ENCODE measurements at places on chromosomes 16 and 17. TPM values are rescaled to one million over a fixed set of nuclear protein-coding genes. Genes with fewer than 3 reads are reported as not detected.

- no peak for DNase-seq
Measured at GRCh38 chr16:62089715-62090114, 53.5 kb upstream of the CDH8 start.

DNA sequence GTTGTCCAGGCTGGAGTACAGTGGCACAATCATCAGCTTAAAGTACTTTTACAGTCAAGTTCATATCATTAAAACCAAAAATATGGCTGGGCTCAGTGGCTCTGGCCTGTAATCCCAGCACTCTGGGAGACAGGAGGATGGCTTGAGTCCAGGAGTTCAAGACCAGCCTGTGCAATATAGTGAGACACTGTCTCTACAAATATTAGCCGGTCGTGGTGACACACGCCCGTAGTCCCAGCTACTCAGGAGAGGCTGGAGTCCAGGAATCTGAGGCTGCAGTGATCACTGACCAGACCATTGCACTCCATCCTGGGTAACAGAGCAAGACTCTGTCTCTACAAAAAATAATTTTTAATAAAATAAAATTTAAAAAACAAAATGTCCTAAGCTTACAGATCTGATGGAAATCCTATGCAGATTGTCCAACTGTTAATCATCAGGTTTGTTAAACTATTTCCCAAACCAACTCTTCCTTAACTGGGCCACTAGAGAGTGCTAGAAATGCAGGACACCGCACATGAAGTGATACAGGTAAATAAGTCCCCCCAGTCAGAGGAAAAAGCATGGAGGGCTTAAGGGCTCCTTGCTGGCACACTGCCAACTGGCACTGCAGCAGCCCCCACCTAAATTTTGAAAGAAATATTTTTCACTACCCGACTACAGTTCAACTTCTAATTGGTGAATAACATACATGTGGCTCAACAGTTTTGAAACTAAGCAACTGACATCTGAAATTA, 2.8 kb downstream of the USP22 start:
- no peak for DNase-seq

DNA sequence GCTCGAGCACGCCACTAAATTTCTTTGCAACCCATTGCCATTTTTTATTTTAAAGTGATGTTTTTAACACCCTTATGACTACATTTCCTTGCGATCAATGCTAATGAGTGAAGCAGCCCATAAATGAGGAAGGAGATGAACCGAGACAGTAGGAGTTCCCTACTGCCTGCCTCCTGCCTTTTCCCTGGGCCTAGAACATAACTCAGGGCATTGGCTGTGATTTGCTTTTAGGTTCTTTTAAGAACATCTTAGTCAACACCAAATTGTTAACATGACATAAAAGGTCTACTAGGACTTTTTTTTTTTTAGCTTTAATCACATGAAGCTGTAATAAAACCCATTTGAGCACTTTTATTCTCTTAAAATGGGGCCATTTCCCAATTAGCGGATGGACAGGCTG, 81.3 kb downstream of the MAP2K6 start:
- no peak for DNase-seq

DNA sequence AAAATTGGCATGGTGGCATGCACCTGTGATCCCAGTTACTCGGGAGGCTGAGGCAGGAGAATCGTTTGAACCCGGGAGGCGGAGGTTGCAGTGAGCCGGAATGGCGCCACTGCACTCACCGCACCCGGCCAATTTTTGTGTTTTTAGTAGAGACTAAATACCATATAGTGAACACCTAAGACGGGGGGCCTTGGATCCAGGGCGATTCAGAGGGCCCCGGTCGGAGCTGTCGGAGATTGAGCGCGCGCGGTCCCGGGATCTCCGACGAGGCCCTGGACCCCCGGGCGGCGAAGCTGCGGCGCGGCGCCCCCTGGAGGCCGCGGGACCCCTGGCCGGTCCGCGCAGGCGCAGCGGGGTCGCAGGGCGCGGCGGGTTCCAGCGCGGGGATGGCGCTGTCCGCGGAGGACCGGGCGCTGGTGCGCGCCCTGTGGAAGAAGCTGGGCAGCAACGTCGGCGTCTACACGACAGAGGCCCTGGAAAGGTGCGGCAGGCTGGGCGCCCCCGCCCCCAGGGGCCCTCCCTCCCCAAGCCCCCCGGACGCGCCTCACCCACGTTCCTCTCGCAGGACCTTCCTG, at the start of gene HBQ1:
Gene HBQ1, plus strand, starts transcription at position 359 of the 575 bp plus-strand sequence. Its CDS starts 28 bp downstream, at position 387.
- DNase-seq = no peak

DNA sequence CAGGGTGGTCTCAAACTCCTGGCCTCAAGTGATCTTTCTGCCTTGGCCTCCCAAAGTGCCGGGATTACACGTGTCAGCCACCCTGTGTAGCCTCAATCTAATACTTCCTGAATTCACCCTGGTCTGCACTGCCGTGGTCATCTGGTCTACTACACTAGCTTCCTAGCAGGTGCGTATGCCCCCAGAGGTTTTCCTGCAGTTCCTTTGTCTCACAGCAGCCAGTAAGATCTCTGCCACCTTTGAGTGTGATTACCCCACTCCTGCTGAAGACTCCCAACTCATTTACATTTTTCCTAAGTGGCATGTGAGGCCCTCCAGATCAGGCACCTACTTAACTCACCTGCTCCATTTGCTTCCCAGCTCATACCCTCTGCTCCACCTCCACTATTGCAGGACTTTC, 5.1 kb upstream of the DDX19A start:
- DNase-seq = no peak

DNA sequence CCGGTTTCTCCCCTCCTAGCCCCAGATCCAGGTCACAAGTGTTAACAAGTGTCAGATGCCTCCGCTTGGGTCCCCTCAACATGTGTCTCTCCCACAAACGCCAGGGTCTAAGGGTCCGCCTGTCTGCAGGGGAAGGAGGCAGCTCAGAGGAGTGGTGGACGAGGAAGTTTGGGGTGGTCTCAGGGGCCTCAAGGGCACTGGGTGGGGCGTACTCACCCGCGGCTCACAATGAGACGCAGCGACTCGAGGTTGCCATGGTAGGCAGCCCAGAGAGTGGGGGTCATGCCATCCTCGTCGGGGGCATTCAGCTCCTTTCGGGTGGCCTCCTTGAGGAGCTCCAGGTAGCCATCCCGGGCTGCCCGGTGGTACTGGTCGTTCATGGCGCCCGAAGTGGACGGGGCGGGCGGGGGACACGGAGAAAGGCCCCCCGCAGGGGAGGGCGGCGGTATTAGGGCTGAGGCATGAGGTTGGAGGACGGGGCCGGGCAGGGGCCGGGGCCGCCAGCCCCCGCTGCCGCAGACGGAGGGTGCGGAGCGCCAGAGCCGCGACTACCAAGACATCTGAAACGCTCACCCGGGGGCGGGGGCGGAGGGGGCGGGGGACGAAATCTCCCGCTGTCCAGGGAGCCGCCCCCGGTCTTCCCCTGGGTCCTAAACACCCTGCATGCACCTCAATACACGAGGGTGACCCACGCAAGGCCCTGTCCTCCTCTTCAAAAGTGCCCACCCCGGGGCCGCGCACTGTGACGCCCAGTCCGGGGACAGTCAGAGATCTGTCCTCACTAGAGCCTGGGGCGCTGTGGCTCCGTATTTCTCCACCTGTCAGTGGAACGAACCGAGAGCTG, at the start of gene USH1G:
Gene USH1G, minus strand, starts transcription at position 562 of the 844 bp plus-strand sequence. Its CDS starts 182 bp downstream, at position 380.
- DNase-seq = no peak

DNA sequence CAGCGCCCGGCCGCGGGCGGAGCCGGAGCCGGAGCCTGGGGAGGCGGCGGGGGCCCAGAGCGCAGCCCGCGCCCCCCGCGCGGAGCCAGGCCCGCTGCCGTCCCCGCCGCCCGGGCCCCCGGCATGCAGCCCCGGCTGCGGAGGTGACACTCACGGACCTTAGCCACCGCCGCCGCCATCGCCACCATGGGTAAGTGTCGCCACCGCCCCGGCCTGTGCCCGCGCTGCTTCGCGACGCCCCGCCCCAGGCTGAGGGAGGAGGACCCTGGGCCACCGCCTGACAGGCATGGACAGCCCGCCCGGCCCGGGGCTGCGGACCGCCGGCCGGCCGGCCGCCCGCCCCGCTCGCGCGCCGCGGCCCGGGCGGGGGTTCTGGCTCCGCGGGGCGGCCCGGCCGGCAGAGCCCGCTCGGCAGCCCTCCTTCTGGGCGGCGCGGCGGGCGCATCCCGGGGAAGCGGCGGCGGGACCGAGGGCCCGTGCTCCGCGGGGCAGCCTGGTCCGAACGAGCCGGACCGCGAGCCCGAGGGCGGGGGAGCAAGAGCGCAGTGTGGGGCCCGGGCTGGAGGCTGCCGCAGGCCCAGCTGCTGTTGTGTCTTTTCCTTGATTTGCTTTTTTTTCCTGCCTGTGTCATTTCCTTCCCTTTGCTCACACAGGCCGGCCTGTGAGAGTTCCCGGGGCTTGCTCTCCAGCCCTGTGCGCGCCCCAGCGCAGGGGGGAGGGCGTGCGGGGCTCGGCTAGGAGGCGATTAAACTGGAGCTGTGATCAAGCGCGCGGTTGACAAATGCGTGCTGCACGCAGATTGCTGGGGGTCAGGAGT, 565 bp downstream of the MAP3K3 start:
- peak; percentile 59 for DNase-seq

DNA sequence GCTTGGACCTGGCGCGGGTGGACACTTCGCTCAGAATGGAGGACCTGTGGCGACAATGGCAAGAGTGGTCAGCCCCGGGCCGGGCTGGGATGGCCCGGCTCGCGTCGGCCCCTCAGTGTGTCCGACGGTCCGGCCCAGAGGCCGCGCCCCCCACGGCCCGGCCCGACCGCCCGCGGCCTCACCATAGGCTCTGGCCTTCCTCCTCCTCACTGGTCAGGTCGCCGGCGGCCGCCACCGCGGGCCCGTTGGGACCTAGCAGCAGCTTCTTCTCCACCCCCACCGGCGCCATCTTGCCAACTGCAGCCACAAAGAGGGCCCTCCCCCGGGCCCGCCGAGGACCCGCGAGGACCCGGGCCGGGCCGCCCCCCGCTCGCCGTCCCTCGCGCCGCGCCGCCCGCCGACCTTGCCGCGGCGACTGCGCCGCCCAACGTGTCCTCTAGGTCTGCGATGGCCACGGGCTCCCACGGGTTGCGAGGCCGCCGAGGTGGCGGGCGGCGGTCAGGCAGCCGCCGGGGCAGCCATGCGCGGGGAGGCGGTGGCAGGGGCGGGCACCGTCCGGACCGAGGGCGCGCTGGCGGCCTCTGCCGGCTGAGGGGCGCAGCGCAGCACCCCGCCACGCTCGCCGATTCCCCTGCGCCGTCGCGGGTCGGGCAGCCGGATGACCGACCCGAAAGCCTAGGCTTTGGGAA, at the start of gene DYNC1LI2:
Gene DYNC1LI2, minus strand, starts transcription at position 307 of the 689 bp plus-strand sequence. Its CDS starts 18 bp downstream, at position 289.
- DNase-seq = peak; percentile 76

- peak; percentile 8 for DNase-seq
Measured at GRCh38 chr16:22372882-22373661, 1.3 kb downstream of the CDR2 start.

GRCh38 chr17:82332669-82333278, 792 bp downstream of the SECTM1 start:
- DNase-seq = no peak

GRCh38 chr16:50153596-50154419, 702 bp downstream of the TENT4B start:
- DNase-seq = peak; percentile 30

DNA sequence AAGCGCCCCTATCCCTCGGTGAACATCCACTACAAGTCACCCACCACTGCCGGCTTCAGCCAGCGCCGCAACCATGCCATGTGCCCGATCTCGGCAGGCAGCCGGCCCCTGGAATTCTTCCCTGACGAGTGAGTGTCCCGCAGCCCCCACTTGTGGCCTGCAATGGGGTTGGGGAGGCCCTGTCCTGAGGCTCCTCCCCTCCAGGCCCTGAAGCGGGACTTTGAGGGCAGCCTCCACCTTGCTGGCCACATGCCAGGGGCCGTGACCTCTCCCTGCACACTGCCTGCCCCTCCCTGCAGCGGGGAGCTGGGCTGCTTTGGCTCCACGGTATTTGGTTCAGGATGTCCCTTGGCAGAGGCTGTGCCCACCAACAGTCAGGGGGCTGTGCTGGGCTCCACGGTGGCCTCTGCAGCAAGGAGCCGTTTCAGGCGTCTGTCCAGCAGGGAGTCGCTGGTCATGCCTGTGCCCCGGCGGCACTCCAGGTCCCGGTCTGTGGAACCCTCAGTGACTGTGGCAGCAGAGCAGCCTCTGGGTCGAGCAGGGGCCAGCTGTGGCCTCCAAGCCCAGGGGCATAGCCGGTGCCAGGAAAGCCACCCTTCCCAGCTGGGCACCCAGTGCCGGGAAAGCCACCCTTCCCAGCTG, 8.3 kb downstream of the NME3 start:
- DNase-seq = no peak

DNA sequence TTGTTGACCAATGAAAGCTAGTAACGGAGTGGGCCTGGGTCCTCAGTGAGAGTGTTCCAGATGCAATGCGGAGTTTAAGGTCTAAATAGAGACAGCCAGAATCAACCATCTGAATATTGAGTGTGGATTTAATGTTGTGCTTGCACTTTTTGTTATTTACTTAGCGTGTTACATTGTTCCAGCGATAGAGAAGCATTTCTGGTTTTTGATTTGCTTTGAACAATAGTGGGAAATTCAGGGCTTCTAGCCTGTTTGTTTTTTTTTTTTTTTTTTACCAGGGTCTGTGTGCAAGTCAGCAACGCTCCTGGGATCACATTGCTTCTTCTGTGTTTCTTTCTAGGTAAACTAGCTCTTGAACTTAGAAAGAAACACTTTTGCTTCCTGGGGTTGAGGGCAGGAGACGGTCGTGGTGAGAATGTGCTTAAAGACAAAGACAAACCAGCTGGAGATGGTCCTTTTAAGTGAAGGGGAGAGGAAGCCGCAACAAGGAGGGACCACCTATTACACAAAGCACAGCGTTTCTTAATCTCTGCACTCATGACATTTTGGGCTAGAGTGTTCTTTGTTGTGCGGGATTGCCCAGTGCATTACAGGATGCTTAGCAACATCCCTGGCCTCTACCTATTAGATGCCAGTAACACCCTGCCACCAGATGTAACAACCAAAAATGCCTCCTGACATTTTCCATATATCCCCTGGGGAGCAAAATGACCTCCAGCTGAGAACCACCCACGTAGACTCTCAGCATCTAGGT, 119.2 kb downstream of the MAP2K6 start:
- no peak for DNase-seq

DNA sequence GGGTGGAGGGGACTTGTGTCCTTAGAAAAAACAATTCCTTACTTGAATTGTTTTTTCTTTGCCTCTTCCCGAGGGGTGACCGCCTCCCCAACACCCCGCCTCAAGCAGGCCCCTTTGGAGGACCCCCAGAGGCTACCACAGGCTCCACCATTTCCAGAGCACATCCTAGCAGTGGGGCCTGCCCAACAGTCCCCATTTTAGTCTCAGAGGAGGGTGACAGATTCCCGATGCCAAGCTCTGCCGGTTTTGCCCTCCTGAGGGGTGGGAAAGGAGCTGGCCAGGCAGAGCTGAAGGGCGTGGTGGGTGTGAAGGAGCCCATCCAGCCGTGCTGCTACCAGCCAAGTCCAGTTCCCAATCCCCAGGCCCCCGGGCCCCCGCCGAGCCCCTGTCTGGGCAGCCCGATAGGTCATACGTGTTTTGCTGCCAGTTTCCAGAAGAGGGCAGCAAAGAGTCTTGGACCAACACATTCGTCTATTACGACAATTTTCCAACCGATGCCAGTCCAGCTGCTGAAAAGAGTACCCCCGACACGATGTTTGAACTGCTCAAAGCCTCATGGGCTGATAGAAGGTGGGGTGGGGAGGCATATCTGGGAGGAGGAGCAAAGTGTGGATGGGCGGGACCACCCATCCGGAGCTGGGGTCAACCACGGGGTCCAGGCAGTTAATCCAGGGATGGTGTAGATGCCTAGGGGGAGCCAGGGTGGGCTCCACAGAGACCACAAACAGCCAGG, 18.8 kb upstream of the GAA start:
- peak; percentile 29 for DNase-seq

The HBQ1 gene
- total RNA-seq = 0.88 TPM

The NPIPB8 gene
- total RNA-seq = 0.70 TPM

The OTOP3 gene
- not detected for total RNA-seq

The DHX8 gene
- 59.8 TPM for total RNA-seq

The PRSS8 gene
- total RNA-seq = not detected

The RPH3AL gene
- 2.3 TPM for total RNA-seq

The SRL gene
- total RNA-seq = not detected

The KRTAP3-1 gene
- not detected for total RNA-seq
